ENCODE measurements at places on chromosomes 12 and 14.
A peak's percentile ranks its signal among the peaks of the same experiment; 100 is the strongest.

GRCh38 chr14:37620856-37621255 lies 25.4 kb downstream of the TTC6 start:
- H3K4me3 ChIP-seq = no peak overlapping the region
- H3K27ac ChIP-seq = no peak overlapping the region
- H3K4me1 ChIP-seq = no peaks in the 10 kb centered on the region

DNA sequence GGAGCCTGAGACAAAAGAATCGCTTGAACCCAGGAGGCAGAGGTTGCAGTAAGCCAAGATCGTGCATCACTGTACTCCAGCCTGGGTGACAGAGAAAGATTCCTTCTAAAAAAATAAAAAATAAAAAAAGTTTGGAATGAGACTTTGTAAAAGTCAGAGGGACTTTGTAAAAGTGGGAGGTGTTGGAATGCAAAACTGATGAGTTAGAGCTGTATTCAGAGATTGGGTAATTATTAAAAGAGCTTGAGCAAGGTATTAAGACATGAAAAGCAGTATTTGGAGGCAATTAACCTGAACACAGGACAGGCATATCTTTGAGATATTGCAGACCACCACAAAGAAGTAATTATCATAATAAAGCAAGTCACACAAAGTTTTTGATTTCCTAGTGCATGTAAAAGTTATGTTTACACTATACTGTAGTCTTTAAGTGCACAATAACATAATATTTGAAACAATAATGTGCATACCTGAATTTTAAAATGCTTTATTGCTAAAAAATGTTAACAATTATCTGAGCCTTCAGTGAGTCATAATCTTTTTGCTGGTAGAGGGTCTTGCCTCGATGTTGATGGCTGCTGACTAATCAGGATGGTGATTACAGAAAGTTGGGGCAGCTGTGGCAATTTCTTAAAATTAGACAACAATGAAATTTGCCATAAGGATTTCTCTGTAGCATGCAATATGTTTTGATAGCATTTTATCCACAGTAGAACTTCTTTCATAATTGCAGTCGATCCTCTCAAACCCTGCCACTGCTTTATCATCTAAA lies 33.1 kb downstream of the PHLDA1 start:
- peaks cover 51% of the 10 kb centered on the region for H3K4me1 ChIP-seq
- H3K27ac ChIP-seq = no peak overlapping the region
- no peaks in the 10 kb centered on the region for H3K36me3 ChIP-seq
- H3K4me3 ChIP-seq = no peak overlapping the region
- no peaks in the 10 kb centered on the region for H3K27me3 ChIP-seq

DNA sequence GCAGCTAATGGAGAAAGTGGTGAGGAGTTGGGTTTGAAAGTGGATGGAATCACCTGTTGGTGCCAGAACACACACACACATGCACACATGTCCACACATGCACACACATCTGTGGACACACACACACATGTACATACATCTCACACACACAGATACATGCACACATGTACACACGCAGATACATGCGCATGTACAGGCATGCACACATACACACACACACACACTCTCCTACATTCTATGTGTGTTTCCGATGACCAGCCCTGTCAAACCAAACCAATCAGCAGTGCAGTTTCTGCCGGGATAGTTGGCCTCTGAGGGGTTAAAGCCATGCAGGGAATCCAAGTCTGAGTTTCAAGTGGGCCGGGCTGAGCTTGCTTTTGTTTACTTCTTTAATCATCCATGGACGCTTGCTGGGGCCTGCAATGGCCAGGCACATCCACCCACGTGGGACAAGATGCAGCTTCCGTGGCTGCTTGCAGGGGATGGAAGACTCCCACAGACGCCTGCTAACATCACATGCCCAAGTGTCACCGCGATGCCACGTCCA lies 52.5 kb downstream of the GALNT9 start:
- H3K4me1 ChIP-seq = no peaks in the 10 kb centered on the region
- DNase-seq = no peak
- H3K36me3 ChIP-seq = no peaks in the 10 kb centered on the region
- peaks cover 29% of the 10 kb centered on the region for H3K27me3 ChIP-seq
- no peak overlapping the region for H3K4me3 ChIP-seq

DNA sequence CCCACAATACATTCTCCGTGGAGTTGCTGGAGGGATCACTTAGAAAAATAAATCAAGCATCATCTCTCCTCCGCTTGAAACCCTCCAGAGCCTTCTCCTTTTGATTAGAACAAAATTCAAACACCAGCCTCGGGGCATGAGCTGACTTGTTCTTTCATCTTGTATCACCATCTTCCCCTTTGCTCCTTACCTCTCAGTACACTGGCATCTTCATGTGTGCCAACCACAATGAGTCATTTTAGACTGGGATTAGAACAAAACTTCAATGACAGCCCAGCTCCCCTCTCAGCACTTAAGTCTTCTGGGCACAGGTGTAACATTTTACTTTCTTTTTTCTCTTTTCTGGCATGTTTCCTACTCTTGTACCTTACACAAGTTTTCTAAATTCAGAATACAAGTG lies 1159.2 kb upstream of the TMEM132C start:
- no peak for DNase-seq
- H3K27ac ChIP-seq = no peak overlapping the region
- H3K27me3 ChIP-seq = peaks cover 31% of the 10 kb centered on the region
- no peaks in the 10 kb centered on the region for H3K36me3 ChIP-seq
- H3K4me3 ChIP-seq = no peak overlapping the region

DNA sequence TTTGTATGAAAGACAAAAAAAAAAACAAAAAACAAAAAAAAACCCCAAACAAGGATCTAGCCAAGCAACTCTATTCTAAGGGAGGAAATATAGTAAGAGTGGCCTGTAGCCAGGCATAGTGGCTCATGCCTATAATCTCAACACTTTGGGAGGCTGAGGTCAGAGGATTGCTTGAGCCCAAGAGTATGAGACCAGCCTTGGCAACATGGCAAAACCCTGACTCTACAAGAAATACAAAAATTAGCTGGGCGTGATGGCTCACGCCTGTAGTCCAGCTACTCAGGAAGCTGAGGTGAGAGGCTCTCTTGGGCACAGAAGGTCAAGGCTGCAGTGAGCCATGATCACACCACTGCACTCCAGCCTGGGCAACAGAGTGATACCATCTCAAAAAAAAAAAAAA lies 47.9 kb downstream of the TMEM117 start:
- DNase-seq = no peak
- no peak overlapping the region for H3K4me3 ChIP-seq
- no peak overlapping the region for H3K27ac ChIP-seq
- H3K27me3 ChIP-seq = no peaks in the 10 kb centered on the region
- H3K36me3 ChIP-seq = no peaks in the 10 kb centered on the region

DNA sequence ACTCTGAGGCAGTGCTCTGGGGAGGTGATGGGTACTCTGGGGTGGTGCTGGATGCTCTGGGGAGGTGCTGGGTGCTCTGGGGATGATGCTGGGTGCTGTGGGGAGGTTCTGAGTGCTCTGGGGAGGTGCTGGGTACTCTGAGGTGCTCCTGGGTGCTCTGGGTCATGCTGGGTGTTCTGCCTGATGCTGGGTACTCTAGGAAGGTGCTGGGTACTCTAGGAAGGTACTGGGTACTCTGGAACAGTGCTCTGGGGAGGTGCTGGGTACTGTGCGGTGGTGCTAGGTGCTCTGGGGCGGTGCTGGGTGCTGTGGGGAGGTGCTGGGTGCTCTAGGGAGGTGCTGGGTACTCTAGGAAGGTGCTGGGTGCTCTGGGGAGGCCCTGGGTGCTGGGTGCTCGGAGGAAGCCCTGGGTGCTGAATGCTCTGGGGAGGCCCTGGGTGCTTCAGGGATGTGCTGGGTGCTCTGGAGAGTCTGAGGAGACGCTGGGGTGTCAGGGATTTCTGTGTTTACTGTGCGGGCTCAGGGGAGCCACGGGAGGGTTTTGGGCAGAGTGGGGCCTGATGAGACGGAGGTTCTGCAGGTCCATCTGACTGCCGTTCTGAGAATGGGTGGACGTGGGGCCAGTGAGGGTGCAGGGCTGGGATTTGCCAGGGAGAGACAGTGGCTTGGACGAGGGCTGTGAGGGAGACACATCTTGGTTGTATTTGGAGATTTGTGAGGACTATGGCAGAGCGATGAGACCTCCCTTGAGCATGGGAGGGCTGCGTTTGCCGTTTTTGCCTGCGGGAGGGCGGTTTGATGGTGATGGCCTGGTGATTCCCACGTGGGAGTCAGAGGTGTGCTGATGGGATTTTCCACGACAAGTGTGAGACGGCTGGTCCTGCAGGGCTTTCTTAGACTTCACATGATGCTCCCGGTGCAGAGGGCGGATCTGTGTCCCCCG lies 30.0 kb downstream of the MMP17 start:
- no peak for DNase-seq
- H3K27me3 ChIP-seq = no peaks in the 10 kb centered on the region
- no peaks in the 10 kb centered on the region for H3K36me3 ChIP-seq
- H3K27ac ChIP-seq = no peak overlapping the region

DNA sequence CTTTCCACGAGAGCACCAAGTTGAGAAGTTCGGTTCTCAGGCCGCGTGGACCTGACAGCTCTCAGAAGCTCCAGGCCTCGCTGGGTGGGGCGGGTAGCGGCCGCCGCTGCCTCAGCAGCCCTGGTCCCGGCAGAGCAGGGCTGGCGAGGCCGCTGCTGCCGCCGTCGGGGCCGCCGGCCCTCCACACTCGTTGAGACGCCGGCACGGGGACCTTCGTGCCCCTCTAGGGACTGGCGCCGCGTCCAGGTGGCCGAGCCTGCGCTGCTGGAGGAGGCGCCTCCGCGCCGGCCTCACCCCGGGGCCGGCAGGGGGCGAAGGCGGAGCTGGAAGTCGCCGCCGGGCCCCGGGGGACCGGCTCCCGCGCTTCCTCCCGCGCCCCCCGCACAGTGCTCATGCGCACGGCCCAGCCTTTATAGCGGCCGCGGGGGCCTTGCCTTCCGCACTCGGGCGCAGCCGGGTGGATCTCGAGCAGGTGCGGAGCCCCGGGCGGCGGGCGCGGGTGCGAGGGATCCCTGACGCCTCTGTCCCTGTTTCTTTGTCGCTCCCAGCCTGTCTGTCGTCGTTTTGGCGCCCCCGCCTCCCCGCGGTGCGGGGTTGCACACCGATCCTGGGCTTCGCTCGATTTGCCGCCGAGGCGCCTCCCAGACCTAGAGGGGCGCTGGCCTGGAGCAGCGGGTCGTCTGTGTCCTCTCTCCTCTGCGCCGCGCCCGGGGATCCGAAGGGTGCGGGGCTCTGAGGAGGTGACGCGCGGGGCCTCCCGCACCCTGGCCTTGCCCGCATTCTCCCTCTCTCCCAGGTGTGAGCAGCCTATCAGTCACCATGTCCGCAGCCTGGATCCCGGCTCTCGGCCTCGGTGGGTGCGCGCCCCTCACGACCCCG lies at the start of gene COCH:
TSS of gene COCH (plus strand) at position 440 of the 879 bp plus-strand sequence. CDS start at position 820, 380 bp downstream.
- no peaks in the 10 kb centered on the region for H3K36me3 ChIP-seq
- peak; percentile 61 for DNase-seq
- H3K4me1 ChIP-seq = peaks cover 16% of the 10 kb centered on the region
- H3K4me3 ChIP-seq = peak within 1 kb of the TSS; percentile 73

DNA sequence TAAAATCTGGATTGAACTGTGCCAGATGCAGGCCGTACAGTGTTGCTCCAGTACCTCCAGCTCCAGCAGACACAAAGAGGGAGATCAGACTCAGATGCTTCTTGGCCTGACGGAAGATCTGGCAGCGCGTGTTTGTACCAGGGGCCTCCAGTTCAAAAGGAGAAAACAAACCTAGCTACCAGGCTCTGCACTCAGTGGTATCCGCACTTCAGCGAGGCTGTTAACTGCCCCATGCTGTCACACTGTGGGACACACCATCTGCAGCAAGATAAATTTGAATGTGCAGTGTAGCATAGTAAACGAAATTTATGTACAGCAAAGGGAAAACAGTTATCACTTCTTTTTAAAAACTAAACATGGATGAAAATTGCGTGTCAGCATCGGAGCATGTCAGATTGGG lies 5.1 kb downstream of the DYNC1H1 start:
- H3K4me3 ChIP-seq = no peak overlapping the region
- H3K36me3 ChIP-seq = peaks cover 48% of the 10 kb centered on the region
- peak overlapping the region; percentile 13 for H3K27ac ChIP-seq

DNA sequence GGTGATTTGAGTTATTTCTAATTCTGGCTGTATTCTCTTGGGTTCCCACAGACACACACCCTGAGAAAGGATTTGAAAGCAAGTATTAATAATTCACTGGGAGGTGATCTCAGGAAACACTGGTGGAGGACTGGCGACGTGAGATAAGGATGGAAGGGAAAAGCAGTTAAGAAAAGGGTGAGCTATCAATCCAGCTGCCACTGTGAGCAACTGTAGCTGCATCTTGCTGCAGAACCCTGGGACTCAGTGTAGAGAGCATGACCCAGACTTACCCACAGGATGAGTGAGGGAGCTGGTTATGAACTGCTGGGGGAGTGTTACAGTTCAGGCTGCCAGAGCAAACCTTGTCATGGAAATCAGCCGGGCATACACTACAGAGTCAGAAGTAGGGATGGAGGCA lies 71.9 kb downstream of the RESF1 start:
- H3K4me3 ChIP-seq = no peak overlapping the region
- no peaks in the 10 kb centered on the region for H3K36me3 ChIP-seq
- no peak for DNase-seq
- H3K4me1 ChIP-seq = peaks cover 12% of the 10 kb centered on the region

GRCh38 chr12:115380546-115381120 lies 696.7 kb upstream of the TBX3 start:
- no peak overlapping the region for H3K27ac ChIP-seq
- no peak overlapping the region for H3K4me3 ChIP-seq
- no peaks in the 10 kb centered on the region for H3K36me3 ChIP-seq

DNA sequence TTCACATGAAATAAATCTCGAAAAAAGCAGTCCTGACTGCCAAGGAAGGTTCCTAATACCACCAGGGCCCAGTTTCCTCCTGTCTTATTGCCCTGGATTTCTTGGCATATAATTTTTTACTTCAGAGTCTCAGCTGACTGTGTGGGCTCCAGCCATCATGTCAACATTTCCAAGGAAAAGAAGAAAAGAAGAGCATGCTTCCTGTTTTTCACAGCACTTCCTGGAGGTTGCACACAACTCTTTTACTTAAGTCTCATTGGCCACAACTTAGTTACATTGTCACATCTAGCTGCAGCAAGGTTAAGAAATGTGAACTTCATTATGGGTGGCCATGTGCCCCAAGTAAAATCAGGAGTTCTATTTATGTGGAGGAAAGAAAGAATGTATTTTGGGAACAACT lies 24.3 kb downstream of the DACT1 start:
- peak overlapping the region; percentile 58 for H3K27ac ChIP-seq
- no peak overlapping the region for H3K4me3 ChIP-seq
- peaks cover 26% of the 10 kb centered on the region for H3K4me1 ChIP-seq
- DNase-seq = no peak
- no peaks in the 10 kb centered on the region for H3K36me3 ChIP-seq
- H3K27me3 ChIP-seq = no peaks in the 10 kb centered on the region

GRCh38 chr12:132264086-132265010 lies 65.0 kb downstream of the GALNT9 start:
- no peak overlapping the region for H3K27ac ChIP-seq
- peaks cover 2% of the 10 kb centered on the region for H3K27me3 ChIP-seq
- no peaks in the 10 kb centered on the region for H3K4me1 ChIP-seq
- H3K36me3 ChIP-seq = no peaks in the 10 kb centered on the region
- DNase-seq = no peak

GRCh38 chr14:77482422-77482821 lies 16.2 kb downstream of the ISM2 start:
- no peaks in the 10 kb centered on the region for H3K36me3 ChIP-seq
- H3K4me3 ChIP-seq = no peak overlapping the region
- no peak for DNase-seq
- no peak overlapping the region for H3K27ac ChIP-seq
- H3K27me3 ChIP-seq = no peaks in the 10 kb centered on the region
